Left renal cortex interstitium (tissue), 4 donors: ENCODE measurements at places on chromosomes 3 and 15.
A peak's percentile ranks its signal among the peaks of the same experiment; 100 is the strongest.

GRCh38 chr3:114764056-114764492 is 383.0 kb downstream of the ZBTB20 start:
- DNase-seq: no peak

DNA sequence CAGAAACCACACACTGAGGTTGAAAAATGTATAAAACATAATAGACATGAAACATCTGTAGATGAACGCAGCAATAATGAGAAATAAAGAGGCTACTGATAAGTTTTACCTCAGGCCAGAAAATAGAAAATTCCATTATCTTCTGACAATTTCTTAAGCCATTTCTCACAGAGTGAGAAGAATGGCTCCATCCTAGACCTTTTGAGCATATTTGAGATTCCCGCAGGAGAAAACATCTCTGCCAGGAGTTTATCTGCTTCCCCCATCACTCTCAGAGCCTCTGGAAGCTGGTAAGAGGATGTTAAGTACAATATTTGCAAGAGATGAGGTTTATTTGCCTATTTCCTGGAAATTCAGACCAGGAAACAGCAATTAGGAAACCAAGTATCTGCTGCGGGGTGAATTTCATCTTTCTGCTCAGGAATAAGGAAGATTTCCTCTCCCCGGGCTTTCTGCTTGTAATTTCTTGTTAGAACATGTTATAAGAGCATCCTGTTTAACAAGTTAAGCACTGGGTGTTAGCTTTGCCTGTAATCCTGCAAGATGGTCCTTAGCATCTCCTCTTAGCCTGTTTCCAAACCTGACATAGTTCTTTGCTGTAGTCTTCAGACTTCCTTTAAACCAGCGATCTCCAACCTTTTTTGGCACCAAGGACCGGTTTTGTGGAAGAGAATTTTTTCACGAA is 54.8 kb downstream of the ATP13A4 start:
- no peak for DNase-seq

DNA sequence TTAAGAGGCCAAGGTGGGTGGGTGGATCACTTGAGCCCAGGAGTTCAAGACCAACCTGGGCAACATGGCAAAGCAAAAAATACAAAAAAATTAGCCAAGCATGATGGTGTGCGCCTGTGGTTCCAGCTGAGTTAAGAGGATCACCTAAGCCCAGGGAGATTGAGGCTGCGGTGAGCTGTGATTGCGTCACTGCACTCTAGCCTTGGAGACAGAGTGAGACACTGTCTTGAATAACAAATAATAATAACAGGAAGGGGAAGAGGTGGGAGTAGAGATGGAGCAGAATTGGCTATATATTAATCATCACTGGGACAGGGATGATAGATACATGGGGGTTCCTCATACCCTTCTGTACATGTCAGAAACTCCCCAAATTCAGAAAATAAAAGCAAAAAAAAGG is 23.8 kb upstream of the NMB start:
- no peak for DNase-seq

GRCh38 chr3:132344666-132345280 is 27.6 kb downstream of the ACP3 start:
- DNase-seq: no peak

DNA sequence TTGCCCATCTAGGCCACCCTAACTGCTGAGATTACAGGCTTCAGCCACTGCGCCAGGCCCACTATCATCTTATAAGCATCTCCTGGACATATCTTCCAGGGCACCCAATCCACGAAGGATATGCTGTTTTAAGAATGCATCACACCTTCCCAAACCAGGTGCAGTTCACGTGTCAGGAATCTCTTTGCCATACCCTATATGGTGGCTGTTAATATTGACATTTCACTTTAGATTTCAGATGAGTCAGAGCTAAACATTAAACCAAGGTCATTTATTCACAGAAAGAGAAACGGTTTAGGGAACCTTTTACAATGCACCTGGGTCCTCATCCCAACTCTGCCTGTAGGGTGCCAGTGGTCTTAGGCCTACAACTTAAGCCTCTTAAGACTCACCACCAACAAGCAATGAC is 85.7 kb downstream of the TBL1XR1 start:
- DNase-seq: no peak

- no peak for DNase-seq
Observed at GRCh38 chr15:85314633-85315032, 65.8 kb upstream of the AKAP13 start.

- peak; percentile 36 for DNase-seq
Observed at GRCh38 chr15:31435261-31435911, 108.8 kb downstream of the KLF13 start.

DNA sequence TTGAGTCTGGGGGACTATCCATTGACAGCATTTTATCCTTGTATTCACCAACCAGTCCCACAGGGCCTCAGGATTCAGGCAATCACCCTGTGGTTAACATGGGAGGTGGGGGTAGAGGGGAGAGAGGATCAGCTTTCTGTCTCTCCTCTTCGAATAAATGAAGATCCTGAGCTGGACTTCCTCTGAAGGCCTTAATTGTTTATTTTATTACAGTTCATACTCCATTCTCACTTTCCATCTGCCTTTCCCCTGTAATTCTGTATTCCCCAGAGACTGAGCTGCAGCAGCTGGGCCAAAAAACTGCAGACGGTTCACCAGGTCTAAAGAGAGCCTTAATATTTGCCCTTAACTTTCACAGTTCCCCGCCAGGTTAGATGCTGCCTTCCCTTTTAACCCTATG is 11.9 kb downstream of the TAGLN3 start:
- DNase-seq: no peak

DNA sequence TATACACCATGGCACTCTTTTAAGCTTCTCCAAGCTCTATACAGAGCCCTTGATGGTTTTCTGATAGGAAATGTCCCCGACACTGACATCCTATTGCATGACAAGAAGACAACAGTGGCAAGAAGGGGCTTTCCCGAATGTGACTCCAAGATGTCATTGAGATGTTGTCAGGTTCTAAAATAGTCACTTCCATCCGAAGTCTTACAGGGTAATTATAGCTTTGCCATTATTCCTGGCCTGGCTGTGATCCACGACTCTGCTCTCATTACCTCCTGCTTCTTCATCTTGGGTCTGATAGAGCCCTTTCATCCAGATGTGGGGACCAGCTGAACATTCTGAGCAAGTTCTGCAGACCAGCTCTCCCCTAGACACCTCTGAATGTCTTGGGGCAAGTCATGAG is 40.6 kb upstream of the ADAMTS9 start:
- no peak for DNase-seq

DNA sequence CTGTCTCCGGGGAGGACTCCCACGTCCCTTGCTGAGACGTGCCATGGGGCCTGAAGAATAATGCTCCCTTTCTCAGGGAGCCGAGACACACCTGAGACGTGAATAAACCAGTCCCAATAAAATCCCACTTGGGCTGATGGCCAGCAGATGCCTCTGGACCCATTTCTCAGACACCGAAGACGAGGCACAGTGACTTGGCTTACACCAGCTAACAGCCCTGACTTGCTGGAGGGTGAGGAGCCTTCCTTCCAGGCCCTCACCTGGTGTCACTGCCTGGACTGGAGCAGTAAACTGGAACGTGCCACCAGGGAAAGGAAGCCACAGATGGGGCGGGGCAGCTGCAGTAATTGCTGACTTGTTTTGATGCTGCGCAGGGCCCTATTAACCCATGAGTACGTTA is 189.7 kb downstream of the PDZRN3 start:
- DNase-seq: no peak

- DNase-seq: no peak
Observed at GRCh38 chr15:98745179-98745578, 96.8 kb downstream of the IGF1R start.

GRCh38 chr15:63243101-63243500 is 34.3 kb upstream of the APH1B start:
- DNase-seq: no peak

DNA sequence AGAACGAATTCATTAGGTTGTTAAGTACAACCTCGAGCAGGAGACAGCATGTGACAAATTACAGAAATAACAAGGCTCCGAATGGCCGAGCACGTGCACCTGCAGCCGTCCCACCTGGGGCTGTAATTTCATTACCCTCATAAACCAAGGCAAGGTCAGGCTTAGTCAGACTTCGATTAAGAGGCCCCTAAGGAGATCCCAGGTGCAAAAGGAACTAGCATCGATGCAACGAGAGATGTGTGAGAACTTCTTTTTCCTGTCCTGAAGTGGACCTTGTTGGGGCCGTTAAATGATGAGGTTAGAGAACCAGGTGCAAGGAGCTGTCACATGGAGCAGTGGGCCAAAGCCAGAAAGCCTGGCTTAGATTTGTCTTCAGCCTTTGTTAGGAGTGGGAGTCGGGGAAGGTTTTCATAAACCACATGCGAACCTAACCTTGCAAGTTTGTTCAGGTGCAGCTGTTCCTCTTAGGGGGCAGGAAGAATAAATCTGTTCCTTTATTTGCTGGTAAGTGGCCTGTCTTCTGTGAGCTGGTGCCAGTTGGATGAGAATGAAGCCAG is 559.9 kb upstream of the MCTP2 start:
- DNase-seq: peak; percentile 4

GRCh38 chr3:195401943-195402342 is 40.9 kb downstream of the ACAP2 start:
- DNase-seq: no peak

DNA sequence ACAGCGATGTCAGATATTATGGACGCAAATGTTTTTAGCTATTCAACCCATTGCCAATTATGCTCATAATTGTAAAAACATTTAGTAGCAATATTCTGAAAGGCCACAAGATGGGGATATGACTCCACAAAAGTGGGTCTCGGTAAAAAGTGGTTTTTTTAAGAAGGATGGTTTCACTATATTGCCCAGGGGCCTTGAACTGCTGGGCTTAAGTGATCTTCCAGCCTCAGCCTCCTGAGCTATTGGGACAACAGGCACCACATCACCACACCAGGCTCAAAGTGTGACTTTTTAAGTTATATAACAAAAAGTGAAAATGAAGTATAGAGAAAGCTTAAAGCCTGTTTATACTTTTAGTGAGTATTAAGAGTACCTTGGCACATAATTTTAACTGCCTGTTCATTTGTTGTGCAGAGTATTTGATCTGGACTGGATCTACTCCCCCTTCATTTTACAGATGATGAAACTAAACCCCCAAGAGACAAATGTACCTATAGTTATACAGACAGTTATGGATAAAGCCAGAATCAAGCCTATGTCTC is 9.4 kb downstream of the NAA50 start:
- no peak for DNase-seq

- DNase-seq: no peak
Observed at GRCh38 chr15:88747111-88747510, 56.1 kb upstream of the ACAN start.

GRCh38 chr3:184358124-184358767 is 3.2 kb downstream of the CLCN2 start:
- DNase-seq: no peak

DNA sequence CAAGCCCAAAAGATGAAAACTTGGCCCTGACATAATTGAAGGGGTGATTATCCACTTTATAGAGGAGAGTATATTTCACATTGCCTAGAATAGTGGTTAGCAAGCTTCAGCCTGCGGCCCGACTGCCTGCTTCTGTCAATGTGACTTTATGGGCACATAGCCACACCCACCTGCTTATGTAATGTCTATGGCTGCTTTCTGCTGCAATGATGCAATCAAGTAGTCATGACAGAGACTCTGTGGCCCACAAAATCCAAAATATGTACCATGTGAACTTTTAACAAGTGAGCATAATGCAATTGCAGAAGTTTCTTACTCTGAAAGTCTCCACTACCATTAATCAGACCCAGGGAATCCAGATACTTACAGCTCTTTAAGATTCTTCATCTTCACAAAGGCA is 103.1 kb downstream of the LRIG1 start:
- DNase-seq: no peak

DNA sequence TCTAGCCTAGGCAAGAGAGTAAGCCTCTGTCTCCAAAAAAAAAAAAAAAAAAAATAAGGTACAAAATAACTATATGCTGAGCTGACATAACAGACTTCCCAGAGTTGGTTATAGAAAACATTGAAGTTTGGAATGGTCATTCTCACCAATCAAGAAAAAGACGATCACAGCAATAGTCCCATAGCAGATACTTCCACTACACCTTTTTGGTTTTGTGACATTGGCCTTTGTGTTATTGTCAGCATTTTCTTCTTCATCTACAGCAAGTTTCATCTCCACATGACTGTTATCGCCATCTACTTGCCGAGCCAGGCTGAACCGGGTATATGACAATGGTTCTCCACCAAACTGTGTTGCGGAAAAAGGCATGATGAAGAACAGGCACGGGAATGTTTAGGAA is 6.9 kb downstream of the TFRC start:
- DNase-seq: no peak

GRCh38 chr3:159877924-159878323 is 110.7 kb upstream of the IL12A start:
- DNase-seq: no peak

- no peak for DNase-seq
Observed at GRCh38 chr15:69663982-69664381, 211.4 kb downstream of the RPLP1 start.

DNA sequence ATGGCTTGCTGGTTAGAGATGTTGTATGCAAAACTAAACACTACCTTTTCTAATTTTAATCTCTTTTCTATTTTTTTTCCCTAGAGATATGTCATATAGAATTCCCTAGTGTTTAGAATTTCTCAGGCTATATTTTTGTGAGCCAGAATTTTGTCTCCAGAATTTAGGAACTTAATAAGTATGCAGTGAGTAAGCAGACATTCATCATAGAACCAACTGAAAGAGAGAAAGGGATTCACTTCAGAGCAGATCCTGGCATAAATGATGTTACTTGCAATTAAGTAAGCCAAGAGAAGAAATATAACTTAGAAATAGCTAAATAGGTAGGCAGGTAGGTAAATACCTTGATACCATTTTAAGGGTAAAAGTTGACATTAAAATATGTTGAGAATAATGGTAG is 288.9 kb downstream of the ZNF385D start:
- no peak for DNase-seq

- no peak for DNase-seq
Observed at GRCh38 chr15:67050062-67050461, 15.3 kb upstream of the SMAD3 start.

DNA sequence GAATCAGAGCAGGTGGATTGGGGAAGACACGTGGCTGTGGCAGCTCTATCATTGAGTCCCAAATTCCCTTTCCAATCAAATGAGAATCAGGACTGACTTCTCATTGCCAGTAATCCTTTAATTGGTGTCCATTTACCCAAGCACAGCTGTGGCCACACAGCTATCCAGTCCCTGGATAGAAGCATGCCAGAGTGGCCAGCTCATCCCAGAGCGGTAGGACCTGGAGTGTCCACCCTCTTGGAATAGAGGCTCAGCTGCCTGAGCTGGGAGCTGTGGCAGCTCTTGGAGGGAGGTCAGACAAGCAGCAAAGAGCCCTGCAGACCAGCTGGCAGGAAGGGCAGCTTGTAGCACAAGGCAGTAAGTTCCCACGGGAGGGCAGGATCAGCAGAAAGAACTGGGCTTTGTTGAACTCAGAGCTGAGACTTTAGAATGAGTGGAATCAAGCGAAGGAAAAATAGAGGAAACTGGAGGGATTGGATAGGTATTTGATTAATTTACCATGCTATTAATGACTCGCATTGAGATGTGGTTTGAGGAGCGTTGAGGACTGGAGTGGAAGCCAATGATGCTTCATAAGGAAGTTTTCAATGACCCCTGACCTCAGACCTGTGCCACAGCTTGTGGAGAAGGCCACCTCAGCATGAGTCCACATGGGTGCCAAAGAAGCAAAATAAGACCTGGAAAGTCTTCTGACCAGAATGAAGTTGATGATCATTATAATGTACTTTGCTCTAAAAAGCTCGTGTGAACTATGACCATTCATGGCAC is 6.9 kb upstream of the ALPK3 start:
- no peak for DNase-seq

- no peak for DNase-seq
Observed at GRCh38 chr3:123015596-123015995, 12.0 kb downstream of the SEMA5B start.
